ENCODE measurements at places on chromosomes 13 and 19.

GRCh38 chr13:114115796-114116195 lies 16.6 kb downstream of the RASA3 start:
- no peak for DNase-seq

GRCh38 chr13:73580513-73581267 lies 521.9 kb downstream of the KLF5 start:
- no peak for DNase-seq

GRCh38 chr19:52138278-52138982 lies 1.3 kb downstream of the ZNF616 start:
- DNase-seq: peak; percentile 13

- DNase-seq: no peak
These were observed 41.8 kb downstream of the EFNB2 start for GRCh38 chr13:106493533-106494220.

DNA sequence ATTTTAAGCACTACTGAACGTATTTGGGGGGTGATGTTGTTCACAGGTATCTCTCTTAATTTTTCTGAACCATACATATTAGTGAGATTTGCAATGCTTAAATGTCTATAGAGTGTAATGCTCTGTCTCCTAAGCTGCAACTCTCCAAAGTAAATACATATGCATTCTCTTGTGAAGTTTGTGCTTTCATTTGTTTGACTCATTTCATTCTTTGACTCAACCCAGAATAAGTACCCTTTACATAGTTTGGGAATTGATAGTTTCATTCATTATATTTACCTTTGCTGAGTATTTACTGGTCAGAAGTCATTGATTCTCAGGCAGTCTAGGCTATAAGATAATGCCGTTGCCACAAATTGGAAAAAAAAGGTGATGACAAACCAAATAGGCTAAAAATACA lies 406.9 kb downstream of the FGF9 start:
- no peak for DNase-seq

DNA sequence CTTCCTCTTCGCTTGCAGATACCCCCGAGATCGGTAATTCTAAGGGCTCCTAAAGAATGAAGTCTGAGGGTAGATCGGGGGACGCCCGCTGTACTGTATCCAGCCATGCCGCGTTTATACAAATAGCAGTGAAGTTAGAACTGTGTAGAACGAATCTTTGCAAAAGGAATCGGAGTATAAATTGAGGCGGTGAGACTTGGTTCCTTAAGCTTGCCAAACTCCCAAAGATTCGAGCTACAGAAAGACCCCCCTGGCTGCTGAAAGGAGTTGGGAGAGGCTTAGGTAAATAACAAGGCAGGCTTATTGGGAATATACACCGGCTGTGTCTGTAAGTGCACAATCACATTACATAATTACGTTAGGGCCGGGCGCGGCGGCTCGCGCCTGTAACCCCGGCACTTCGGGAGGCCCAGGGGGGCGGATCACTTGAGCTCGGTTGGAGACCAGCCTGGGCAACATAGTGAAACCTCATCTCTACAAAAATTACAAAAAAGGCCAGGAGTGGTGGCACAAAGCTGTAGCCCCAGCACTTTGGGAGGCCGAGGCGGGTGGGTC lies 12.2 kb downstream of the TMEM160 start:
- DNase-seq: peak; percentile 20

All from NCI-H774 (cell line).